Endothelial cell of coronary artery (primary cell): ENCODE measurements at places on chromosomes 5 and 9. TPM values are rescaled to one million over a fixed set of nuclear protein-coding genes. Genes with fewer than 3 reads are reported as not detected.

LURAP1L gene
- 3.9 and 4.5 TPM in 2 replicates for total RNA-seq

IFNA2 gene
- not detected in 2 replicates for total RNA-seq

GRIA1 gene
- under 0.01 TPM in 1 of 2 replicates, not detected in the other for total RNA-seq

WHRN gene
- total RNA-seq = under 0.01 and 0.19 TPM in 2 replicates

IL33 gene
- 39.9 and 138 TPM in 2 replicates for total RNA-seq

WNT8A gene
- not detected in 2 replicates for total RNA-seq

PCDHB10 gene
- 0.72 and 1.0 TPM in 2 replicates for total RNA-seq

ADAMTS12 gene
- 0.09 and 16.9 TPM in 2 replicates for total RNA-seq

SPINK14 gene
- total RNA-seq = not detected in 2 replicates

OR1Q1 gene
- total RNA-seq = not detected in 2 replicates

PCDHB15 gene
- total RNA-seq = 0.90 and 1.7 TPM in 2 replicates

TAF11L10 gene
- not detected in 2 replicates for total RNA-seq

ZNF454 gene
- total RNA-seq = 1.2 TPM in 1 of 2 replicates, not detected in the other

WWC1 gene
- total RNA-seq = under 0.01 and 0.36 TPM in 2 replicates

CCDC152 gene
- total RNA-seq = 0.56 and 0.99 TPM in 2 replicates

NUTM2F gene
- not detected in 2 replicates for total RNA-seq

PPIC gene
- total RNA-seq = 43.6 and 54.5 TPM in 2 replicates

STK32A gene
- under 0.01 and 0.38 TPM in 2 replicates for total RNA-seq

SH3RF2 gene
- 1.2 and 4.3 TPM in 2 replicates for total RNA-seq

DMGDH gene
- under 0.01 TPM in 1 of 2 replicates, not detected in the other for total RNA-seq

RAB3C gene
- under 0.01 TPM in 1 of 2 replicates, not detected in the other for total RNA-seq

NEUROG1 gene
- total RNA-seq = not detected in 2 replicates

SLC45A2 gene
- total RNA-seq = 0.09 TPM in 1 of 2 replicates, not detected in the other

ECM2 gene
- total RNA-seq = 0.18 and 0.38 TPM in 2 replicates

KCNV2 gene
- total RNA-seq = not detected in 2 replicates

CDK9 gene
- 95.8 and 102 TPM in 2 replicates for total RNA-seq

MLANA gene
- total RNA-seq = not detected in 2 replicates

PCDHA1 gene
- total RNA-seq = under 0.01 TPM in 1 of 2 replicates, not detected in the other

PCDHGA3 gene
- total RNA-seq = 0.54 and 1.9 TPM in 2 replicates

SVEP1 gene
- under 0.01 and 0.66 TPM in 2 replicates for total RNA-seq

PRRX2 gene
- total RNA-seq = 0.66 TPM in 1 of 2 replicates, not detected in the other
